GM23248 (cell line): ENCODE measurements at places on chromosomes 2 and 18. TPM values are rescaled to one million over a fixed set of nuclear protein-coding genes. Genes with fewer than 3 reads are reported as not detected.

KANSL1L gene
- 5.4 and 13.2 TPM in 2 replicates for total RNA-seq

TANC1 gene
- 12.1 and 16.3 TPM in 2 replicates for total RNA-seq

ANKRD62 gene
- total RNA-seq, result not detected in 2 replicates

NAT8 gene
- not detected in 2 replicates for total RNA-seq

DHRS9 gene
- not detected in 2 replicates for total RNA-seq

SFT2D3 gene
- 5.7 and 9.4 TPM in 2 replicates for total RNA-seq

MC4R gene
- 0.32 TPM in 1 of 2 replicates, not detected in the other for total RNA-seq

SCN1A gene
- 0.13 TPM in 1 of 2 replicates, not detected in the other for total RNA-seq

LYG1 gene
- total RNA-seq, result not detected in 2 replicates

DNA sequence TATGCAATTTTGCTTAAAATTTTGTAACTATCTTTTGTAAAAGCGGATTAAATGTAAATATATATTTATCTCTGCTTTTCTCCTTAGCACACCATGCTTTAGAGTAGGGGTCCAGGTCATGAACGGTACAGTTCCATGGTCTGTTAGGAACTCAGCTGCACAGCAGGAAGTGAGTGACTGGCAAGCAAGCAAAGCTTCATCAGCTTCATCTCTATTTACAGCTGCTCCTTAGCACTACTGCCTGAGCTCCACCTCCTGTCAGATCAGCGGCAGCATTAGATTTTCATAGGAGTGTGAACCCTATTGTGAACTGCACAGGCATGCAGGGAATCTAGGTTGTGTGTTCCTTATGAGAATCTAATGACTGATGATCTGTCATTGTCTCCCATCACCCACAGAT lies 959.0 kb upstream of the SLC39A10 start:
- DNase-seq, result no peak

GRCh38 chr2:62038975-62039771 lies 133.7 kb downstream of the COMMD1 start:
- peak; percentile 50 for DNase-seq

DNA sequence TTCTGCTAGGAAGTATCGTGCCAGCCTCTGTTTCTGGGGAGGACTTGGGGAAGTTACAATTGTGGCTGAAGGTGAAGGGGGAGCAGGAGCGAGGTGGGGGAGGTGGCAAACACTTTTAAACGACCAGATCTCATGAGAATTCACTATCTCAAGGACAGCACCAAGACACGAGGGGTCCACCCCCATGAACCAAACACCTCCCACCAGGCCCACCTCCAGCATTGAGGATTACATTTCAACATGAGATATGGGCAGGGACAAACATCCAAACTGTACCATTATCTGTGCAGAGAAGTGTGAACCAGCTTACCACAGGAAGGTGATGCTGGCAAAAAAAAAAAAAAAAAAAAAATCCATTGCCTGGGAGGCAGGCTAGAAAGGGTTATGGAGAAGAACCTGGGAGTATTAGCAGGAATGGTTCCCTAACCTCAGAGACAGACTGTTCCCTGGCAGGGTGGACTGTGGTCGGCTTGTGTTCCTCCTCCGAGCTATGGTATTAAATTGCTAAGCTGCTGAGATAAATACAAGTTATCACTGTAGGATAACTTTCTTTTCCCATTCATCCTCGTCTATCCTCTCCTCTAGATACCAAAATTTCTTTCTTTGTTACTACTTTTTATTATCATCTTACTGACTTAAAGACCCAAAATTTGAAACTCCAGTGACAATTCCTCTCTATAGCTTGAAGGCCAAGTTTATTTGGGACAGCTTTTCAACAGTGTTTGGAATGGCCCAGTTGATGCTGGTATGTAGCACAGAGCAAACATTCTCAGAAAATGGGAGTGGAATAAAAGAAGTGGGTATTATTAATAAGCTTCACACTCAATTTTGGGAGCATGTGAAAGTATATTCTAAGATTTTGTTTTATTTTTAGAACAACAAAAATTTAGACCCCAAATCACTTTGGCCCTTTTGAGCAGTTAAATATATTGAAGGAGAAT lies 73.7 kb upstream of the MAP3K20 start:
- DNase-seq, result no peak

GRCh38 chr2:241817126-241817820 lies 8.3 kb downstream of the NEU4 start:
- no peak for DNase-seq

DNA sequence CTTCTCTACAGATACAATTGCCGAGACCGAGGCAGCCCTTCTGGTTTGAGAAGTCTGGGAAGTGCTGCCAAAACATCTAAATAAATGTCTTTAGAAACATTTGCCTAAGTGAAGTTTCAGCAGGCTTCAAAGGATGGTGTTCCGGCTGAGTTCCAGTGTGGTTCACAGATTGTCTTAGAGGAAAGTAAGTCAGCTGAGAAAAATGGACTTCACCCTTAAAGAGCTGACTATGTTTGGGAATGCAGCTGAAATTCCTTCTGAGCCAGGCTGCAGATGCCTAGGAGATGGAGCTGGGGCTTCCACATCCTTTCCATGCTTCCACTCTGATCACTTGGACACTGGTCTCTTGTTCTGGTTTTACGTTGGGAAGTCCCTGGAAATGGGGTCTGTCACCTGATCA lies 83.6 kb downstream of the FHOD3 start:
- no peak for DNase-seq

DNA sequence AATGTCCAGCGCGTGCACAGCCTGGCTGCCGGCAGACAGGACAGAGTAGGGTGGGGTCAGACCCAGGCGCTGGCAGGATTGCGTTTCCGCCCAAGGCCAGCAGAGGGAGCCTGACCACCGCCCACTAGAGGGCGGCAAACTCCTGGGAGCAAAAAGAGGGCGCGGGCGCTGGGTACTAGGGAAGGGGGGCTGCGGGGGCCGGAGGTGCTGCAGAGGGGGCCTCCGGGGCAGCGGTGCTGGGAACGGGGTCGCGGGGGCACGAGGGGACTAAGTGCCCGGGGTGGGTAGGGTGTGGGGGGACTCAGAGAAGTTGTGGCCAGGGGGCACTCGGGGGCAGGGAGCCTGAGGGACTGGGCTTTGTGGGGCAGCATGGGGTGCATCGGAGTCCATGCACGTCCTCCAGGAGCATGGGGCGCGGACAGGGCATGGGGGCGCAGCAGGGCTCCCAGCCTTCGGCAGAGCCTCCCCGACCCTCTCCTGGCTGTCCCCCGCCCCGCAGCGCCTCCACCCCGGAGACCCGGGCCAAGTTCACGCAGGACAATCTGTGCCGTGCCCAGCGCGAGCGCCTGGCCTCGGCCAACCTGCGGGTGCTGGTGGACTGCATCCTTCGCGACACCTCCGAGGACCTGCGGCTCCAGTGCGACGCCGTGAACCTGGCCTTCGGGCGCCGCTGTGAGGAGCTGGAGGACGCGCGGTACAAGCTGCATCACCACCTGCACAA lies 3.2 kb downstream of the TEKT4 start:
- DNase-seq, result peak; percentile 63

- peak; percentile 20 for DNase-seq
These were observed 438.5 kb upstream of the TRIB2 start for GRCh38 chr2:12278217-12278750.

DNA sequence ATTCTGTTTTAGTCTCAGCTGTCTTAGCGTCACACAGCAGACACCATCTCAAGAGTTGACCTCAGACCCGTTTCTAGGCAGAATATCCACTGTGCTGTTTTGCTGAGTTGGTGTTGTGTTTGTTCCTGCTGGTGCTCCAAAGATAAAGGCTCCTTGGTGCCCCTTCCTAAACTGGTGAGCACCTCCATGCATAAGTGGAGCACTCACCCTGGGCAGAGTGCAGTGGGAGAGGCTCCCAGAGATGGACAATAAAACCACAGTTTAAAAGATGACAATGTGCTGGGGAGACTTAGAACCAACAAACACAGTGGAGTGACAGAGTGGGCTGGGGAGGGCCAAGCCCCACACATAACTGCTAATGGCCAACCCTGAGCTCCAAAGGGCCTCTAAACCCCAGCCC lies 271.1 kb downstream of the PHLPP1 start:
- no peak for DNase-seq

DNA sequence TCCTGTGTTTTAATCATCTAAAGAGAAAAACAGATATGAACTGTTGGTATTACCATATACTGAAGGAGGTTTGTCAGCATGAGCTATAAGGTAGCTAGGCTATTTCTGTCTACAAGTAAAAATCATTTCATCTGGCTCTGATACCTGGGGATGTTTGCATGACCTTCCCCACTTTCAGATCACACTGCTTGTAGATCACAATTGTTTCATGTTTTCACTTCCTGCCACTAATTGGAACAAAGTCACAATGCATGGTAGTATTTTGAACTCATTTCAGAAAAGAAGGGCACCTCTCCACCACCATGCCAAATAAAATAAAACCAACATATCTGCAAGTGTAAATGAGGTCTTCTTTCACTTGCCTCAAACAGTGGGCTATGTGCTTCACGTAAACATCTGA lies 37.8 kb downstream of the NYAP2 start:
- DNase-seq, result no peak

DNA sequence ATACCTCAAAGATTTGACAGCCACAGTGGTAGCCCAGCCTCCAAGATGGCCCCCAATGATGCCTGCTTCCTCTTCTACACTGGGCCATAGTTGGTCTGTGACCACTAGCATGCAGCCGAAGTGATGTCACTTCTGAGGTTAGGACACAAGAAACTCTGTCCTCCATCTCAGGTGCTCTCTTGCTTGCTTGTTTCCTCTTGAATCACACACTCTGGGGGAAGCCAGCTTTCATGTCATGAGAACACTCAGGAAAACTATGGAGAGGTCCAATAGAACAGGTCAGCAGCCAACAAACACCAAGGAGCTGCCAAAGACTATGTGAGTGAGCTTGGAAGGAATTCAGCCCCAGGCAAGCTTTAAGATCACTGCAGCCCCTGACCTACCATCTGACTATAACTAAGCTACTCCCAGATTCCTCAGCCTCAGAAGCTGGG lies 3.3 kb upstream of the ADAM17 start:
- DNase-seq, result peak; percentile 99

- DNase-seq, result no peak
These were observed 39.2 kb downstream of the SCN1A start for GRCh38 chr2:166088634-166089033.

DNA sequence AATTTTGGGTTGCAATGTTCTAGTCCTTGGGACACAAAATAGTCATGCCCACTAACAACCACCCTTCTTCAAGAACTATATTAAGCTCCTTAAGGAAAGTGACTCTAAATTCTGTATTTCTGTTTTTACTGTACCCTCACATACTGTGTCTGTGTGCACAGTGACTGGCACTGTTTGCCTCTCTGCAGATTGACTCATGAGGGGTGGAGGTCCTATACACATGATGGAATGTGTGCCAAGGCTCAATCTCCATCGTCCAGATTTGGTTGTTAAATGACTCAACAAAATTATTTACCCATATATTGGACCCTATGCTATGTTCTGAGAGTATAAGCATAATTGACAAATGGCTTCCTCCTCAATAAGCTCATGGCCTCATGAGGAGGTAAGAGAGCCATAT lies 126.6 kb upstream of the CWC22 start:
- no peak for DNase-seq

- no peak for DNase-seq
These were observed 209.2 kb downstream of the MGAT5 start for GRCh38 chr2:134462791-134463698.

DNA sequence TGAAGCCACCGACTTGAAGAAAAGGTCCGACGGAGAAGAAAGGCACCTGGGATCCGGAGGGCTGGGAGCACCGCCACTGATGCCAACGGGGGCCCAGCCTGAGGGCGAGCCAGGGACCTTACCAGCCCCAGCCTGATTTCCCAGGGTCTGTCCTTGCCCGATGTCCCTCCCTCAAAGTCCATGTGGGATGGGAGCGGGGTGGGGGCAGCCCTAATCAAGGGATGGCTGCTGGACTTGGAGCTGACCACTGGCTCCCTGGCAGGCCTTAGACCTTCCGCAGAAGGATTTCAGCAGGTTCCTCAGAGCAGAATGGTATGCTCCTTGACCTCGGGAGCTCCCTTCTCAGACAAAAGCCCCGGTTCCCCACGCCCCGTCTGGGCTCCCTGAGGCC lies 99.6 kb downstream of the ZFP36L2 start:
- DNase-seq, result no peak

GRCh38 chr2:39836638-39837037 lies 57.6 kb upstream of the THUMPD2 start:
- no peak for DNase-seq

- peak; percentile 85 for DNase-seq
These were observed 42.4 kb upstream of the NABP1 start for GRCh38 chr2:191635333-191636234.

GRCh38 chr2:44086629-44087028 lies 82.0 kb upstream of the PPM1B start:
- DNase-seq, result no peak

DNA sequence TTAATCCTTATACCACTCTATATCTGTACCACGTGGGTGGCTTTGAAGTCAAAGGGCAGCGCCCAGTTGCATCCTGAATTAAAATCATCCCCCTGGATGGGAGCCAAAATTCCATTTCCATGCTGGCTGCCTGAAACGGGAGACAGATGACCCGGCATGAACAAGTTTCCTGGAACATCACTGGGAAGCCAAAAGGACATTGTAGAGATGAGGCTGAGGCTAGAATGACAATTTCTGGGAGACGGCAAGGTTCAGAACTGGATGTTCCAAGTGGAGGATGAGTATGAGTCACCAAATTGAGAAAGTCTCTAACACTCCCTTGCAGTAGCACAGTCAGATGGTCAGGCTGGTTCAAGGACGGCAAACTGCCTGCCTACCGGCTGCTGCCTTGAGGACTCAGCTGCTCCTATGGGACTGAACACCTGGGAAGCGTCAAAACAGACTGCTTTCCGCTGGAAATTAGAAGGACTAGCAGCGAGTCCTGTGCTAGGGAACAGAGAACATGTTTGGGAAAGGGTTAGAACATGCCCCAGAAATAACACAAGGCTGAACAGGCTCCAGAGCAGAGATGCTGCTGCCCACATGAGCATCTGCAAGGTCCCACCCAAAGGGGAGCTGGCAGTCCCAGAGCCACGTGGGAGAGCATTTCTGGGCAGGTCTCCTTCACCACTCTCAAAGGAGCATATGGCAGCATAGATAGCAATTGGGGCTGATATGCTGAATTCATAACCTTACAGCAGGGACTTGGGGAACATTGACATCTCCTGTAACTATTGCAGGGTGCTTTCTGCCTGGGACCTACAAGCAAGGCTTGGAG lies 32.0 kb downstream of the YPEL5 start:
- peak; percentile 84 for DNase-seq
